Cardiac fibroblast (primary cell): ENCODE measurements at places on chromosomes 11 and 22.

- peak; percentile 25 for DNase-seq
Observed at GRCh38 chr11:8867035-8867434, 44.0 kb upstream of the AKIP1 start.

DNA sequence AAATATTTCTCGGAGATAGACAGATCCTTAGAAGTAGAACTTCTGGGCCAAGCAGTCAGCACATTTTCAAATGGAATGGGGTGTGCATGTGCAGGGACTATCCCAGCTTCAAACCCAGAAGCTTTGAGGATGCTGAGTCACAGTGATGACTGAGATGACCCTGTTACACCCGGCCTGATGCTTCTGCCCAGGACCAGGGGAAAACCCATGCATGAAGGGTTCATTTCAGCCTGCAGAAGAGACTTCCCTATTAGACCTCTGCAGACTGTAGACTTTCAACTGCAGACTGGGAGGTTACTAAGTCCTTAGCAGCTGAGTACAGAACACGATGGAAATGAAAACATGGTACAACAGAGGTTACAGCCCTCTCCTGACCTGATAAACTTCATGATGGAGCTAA, 3.6 kb upstream of the OR2AT4 start:
- peak; percentile 70 for DNase-seq

GRCh38 chr11:76747153-76747914, 35.8 kb upstream of the TSKU start:
- DNase-seq = no peak

GRCh38 chr11:46277313-46277621, 195 bp upstream of the CREB3L1 start:
- DNase-seq = peak; percentile 69

GRCh38 chr11:133832096-133832990, 13.0 kb downstream of the SPATA19 start:
- DNase-seq = no peak

GRCh38 chr22:31143537-31143936, 3.2 kb upstream of the PLA2G3 start:
- DNase-seq = no peak

DNA sequence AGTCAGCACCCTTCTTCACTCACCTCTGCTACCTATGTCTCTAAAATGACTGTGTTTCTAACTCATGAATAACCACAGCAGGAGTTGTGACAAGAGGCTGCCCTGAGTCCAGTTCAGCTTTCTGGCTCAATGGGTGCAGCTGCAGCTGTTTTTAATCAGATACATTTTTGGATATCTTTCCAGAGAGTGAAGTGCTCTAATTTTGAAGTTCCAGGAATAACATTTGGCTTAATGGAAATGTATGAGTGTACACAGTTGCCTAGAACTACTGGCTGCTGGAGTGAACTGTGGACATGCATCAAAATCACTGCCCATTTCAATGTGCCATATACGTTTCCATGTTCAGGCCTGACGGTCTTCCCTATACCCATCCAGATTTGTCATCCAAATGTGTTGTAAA, 769.5 kb upstream of the ANO3 start:
- no peak for DNase-seq

DNA sequence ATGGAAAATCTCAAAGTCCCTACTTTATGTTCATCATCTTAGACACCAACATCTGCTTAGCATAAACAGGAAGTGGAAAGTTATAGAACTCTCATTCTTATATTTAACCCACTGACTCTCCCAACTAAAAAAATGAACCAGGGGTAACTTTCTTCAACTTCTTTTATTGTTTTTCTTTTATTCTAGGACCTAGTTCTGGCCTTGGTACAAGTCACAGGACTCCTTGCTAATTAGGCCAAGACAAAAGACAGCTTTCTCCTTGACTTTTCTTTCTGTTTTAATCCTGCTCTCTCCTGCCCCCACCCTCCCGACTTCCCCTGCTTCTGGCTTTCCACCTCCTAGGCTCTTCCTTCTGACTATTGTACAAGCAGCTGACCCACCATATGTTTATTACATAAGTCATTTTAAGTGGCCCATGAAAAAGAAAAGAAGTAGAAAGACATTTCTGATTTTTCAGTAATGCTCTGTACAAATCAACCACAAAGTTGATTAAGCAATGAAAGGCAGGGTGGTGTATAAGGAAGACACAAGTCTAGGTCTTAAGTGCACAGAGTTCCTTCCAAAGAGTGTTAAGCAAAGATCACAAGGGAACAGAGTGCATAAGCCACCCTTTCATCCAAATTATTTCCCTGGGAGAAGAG, 18.3 kb downstream of the JAML start:
- no peak for DNase-seq

GRCh38 chr11:47400768-47401279, 7.6 kb upstream of the SLC39A13 start:
- no peak for DNase-seq

DNA sequence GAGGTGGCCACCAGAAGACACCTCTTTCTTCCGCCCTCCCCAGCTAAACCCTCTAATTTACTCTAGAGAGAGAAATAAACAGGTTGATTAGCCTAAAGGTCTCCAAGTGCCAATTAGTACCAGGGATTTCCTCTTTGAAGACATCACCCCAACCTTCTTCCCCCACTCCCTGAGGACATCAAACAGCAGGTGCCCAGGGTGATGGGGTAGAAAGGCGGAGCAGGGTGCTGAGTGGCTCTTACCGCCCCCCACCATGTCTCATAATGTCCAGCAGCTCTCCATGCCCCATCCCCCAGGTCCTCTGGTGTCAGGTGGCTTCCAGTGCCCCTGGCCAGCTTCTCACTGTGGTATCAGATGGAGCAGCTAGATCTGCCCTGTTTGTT, 5.3 kb upstream of the GNAZ start:
- DNase-seq = no peak

GRCh38 chr11:102757823-102758549, 22.4 kb downstream of the MMP10 start:
- peak; percentile 92 for DNase-seq

DNA sequence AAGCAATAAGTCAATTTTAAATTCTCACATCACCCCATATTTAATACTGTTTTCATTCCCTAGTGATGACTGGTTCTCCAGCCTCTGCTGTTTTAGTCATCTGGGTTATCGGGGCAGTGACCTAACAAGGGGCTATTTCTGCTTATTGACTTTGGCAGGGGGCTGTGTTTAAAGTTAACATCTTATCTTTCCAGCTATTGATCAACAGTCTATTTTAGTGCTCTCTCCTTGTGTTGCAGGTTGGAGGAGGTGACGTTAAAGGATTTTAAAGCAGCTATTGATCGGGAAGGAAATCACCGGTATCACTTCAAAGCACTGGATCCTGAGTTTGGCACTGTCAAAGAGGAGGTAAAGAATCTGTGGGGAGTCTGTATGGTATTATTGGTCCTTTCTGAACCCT, 7.7 kb upstream of the DLAT start:
- DNase-seq = peak; percentile 7

DNA sequence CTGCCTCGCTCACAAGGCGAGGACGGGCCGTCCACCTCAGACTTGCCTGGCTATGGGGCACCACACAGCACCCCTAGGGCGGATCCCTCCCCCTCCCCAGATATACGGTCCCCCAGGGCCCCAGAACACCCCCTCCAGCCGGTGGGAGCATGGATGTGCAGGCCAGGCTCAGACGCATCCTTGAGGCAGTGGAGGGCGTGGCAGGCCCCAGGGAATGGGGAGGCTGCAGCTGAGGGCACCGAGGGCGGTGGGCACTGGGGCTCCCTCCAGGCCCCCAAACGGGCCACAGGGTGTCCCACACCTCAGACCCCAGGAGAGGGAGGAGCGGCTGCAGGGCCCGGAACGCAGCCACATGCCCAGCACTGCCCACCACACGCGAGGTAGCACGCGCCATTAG, 12.1 kb downstream of the TTLL8 start:
- DNase-seq = no peak
